Germinal center (tissue), 1 donor: ENCODE measurements at places on chromosomes 7 and 10.

- DNase-seq = no peak
Observed at GRCh38 chr10:53978301-53978700, 822.7 kb downstream of the PCDH15 start.

DNA sequence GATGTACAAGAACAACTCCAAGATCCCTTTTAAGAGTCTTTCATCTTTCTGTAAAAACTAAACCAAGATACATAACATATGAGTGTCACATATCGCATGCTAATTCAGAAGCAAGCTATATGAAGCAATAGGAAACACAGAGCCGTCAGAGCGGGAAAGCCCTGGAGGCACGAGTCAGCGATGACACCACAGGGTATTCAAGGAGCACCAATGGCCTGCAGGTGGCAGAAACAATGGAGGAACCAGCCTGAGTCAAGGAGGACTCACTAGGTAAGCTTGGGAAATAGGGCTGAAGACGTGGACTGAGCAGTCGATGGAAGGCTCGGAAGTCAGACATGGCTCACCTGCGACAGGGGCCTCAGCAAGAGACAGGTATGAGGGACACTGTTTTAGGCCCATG lies 214.4 kb downstream of the FAM107B start:
- DNase-seq = no peak

- DNase-seq = no peak
Observed at GRCh38 chr10:52617346-52617745, 155.2 kb downstream of the MBL2 start.

- DNase-seq = no peak
Observed at GRCh38 chr10:89279421-89279869, 22.4 kb upstream of the IFIT2 start.

DNA sequence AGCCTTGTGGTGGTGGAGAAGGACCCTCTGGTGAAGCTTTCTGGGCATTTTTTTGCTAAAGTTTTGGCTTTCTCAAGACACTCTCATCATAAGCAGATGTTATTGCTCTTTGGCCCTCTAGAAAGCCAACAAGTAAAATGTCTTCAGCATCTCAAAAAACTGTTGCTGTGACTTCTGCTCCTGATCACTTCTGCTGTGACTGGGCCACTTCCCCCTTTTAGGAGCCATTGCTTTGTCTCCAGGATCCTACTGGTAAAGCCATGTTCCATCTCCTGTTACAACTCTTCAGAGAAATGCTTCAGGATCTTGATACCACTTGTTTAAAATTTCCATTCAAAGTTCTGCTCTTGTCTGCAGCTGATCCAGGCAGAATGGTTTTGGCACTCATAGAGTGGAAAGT lies 10.9 kb downstream of the PARP12 start:
- DNase-seq = no peak

- DNase-seq = no peak
Observed at GRCh38 chr7:48048113-48048512, 12.8 kb downstream of the C7orf57 start.

GRCh38 chr7:36082910-36083309 lies 70.1 kb upstream of the EEPD1 start:
- no peak for DNase-seq

DNA sequence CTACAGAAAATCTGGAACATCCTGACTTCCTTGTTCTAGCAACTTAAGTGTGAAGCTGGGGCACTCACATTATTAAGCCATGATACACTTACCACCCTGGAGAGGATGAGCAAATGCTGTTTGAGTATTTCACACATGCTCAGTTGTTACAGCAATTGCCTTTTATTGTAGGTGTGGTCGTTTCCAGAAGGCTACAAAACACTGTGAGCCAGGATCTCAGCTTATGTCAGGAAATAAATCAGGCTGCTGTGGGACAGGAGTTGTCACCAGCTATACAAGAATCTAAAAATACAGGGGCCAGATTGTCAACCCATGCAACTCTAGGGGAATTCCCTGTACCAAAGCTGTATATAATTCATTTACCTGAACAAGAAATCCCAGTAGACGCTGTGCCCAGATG lies 273.3 kb upstream of the SP4 start:
- DNase-seq = no peak

DNA sequence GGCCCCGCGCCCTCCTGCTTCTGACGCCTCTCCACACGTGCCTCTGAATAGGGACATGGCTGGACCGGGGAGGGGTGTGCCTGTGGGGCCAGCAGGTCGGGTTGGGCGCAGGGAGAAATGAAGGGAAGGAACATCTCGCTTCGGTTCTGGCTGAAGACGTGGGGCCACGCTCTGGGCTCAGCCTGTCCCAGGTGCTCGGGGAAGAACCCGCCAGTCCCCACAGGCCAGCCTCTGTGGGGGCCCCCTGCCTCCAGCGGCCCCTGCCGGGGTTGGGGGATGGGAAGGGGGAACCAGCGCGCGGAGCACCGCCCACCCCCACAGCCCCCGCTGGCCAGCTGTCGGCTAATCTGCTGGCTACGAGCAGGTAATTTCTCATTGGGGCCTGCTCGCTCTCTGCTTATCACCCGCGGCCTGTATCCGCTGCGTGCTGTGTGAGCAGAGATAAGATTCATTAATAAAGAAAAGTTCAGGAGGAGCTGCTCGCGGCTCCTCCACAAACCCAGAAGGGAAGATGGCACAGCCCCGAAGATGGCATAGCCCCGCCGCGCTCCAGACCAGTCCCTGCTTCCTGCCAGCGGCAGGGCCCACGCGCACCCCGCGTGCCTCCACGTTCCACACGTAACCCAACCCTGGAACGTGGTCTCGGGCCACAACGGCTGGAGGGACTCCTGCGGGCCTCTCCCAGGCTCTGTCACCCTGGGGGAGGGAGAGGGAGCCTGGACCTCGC lies 186.2 kb downstream of the ELFN1 start:
- DNase-seq = no peak

DNA sequence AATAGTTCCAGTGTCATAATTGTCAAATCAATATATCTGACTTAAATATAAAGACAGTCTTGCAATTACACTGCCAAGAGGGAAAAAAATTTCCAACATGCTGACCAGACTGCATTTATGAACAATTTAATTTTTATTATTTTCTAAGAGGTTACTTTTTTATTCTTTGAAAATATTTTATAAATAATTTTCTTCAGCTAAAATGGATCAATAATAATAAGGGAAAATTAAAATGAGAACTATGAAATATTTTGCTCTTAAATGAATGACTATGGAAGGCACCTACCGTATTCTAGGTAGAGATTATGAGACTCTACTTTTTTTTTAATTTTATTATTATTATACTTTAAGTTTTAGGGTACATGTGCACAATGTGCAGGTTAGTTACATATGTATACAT lies 1032.5 kb upstream of the LRRN3 start:
- DNase-seq = no peak

- DNase-seq = no peak
Observed at GRCh38 chr7:119963654-119964053, 309.3 kb upstream of the KCND2 start.

- DNase-seq = no peak
Observed at GRCh38 chr7:80324032-80324431, 187.8 kb downstream of the GNAT3 start.
